Activated CD4-positive, alpha-beta T cell treated with anti-CD3 and anti-CD28 coated beads for 24 hours (primary cell): ENCODE measurements at places on chromosomes 1 and 21.

DNA sequence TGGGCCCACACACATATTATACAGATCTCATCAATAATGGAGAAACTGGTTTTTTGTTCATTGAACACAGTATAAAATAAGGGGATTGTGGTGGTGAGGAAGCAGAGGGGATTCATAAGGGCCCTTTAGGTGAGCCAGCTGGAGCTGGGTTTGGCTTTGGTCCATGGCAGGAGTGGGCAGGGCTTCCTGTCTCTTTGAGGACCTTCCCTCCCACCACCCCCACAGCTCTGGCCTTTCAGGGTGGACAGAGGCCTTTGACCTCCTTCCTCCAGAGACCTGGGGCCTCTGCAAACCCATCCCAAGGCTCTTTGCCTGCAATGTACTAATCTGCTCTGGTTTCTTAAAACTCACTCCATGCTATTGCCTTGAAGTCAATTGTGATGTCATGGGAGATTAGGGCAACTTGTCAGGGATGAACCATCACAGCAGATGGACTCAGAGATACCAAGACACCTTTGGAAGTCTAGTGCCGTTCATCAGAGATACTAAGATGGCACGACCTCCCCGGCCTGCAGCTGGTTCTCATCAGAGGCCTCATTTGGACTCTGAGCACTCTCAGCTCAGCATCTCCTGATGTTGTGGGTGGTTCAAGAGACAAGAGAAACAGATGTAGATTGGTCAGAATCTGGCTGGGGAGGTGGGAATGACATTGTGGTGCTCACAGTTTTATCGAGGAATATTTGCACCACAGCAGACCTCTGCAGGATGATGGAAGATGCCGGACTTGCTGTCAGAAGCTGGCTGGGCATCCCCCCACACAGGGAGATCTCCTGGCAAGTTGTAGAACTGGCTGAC, 37.9 kb downstream of the LHX4 start:
- no peak for DNase-seq

DNA sequence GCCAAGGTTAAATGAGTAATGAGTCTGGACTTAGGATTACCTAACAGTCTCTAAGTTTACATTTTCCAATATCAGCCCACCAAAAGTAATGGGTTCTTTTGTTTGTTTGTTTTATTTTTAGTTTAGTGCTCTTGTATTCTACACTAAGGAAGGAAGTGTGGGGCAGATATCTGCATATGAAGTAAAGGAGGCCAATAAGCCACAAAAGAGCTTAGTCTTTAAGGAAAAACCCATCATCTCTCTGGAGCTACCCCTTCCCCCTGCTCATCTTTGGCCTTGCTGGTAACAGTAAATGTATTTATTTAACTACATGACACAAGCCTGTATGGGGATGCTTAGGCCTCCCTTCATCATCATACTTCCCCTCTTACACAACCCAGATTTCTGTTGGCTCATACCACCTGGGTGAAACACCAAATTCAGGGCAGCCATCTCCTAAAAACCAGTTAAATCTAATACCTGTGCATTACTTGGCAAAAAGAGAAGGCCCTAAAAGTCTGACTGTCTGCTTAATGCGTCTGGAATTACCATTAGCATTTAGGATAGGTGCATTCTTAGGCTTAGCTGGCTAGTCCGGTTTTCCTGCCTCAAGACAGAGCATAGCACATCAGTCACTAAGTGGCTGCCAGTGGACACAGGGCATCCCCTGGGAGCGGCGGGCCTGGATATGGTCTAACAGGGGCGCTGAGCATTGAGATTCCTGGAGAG, 96.8 kb upstream of the ADGRL2 start:
- no peak for DNase-seq

- no peak for DNase-seq
Measured at GRCh38 chr1:181016563-181016962, 6.1 kb downstream of the STX6 start.

DNA sequence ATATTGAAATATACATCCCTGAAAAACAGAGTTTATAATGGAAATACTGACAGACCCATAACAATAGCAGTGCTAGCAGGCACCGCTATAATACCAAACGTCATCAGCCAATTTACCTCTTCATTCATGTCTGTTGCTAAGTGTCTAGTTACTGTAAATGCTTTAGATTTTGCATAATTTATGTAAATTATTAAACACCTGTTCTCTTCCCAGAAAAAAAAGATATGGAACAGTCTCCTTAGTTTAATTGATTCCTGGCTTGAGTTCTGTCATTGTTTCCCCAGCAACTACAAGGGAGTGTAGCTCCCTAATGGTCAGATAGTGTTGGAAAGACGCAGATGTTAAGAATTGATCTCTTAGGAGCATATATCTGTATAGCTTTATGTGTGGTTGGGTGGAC, 817.9 kb upstream of the ADGRL2 start:
- no peak for DNase-seq

- no peak for DNase-seq
Measured at GRCh38 chr1:44903011-44903680, 60.1 kb upstream of the PTCH2 start.

- no peak for DNase-seq
Measured at GRCh38 chr1:105386489-105386888, 1636.8 kb downstream of the AMY1C start.

- DNase-seq = no peak
Measured at GRCh38 chr1:107149946-107150345, 9.1 kb downstream of the NTNG1 start.

DNA sequence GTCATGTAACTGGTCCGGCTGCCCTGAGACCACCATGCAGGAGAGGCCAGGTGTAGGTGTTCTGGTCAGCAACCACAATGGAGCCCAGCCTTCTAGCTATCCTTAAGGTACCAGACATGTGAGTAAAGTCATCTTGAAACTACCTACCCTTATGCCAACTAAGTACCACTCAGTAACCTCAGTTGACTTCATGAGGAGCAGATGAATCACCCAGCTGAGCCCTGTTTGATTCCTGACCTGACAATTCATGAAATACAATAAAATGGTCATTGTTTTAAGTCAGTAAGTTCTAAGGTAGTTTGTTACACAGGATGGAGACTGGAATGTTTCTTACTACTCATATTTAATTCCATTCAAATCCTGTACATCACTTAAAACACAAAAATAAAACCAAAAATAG, 113.1 kb upstream of the LMO4 start:
- no peak for DNase-seq
